ENCODE measurements at places on chromosomes 4 and X.

DNA sequence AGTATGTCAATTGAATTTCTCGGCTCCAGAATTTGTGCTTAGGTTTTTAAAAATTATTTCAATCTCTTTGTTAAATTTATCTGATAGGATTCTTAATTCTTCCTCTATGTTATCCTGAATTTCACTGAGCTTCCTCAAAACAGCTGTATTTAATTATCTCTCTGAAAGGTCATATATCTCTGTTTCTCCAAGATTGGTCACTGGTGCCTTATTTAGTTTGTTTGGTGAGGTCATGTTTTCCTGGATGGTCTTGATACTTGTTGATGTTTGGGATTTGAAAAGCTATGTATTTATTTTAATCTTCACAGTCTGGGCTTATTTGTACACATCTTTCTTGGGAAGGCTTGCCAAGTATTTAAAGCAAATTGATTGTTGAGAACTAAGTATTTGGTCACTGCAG lies 24.7 kb upstream of the HERC3 start:
- DNase-seq: no peak

DNA sequence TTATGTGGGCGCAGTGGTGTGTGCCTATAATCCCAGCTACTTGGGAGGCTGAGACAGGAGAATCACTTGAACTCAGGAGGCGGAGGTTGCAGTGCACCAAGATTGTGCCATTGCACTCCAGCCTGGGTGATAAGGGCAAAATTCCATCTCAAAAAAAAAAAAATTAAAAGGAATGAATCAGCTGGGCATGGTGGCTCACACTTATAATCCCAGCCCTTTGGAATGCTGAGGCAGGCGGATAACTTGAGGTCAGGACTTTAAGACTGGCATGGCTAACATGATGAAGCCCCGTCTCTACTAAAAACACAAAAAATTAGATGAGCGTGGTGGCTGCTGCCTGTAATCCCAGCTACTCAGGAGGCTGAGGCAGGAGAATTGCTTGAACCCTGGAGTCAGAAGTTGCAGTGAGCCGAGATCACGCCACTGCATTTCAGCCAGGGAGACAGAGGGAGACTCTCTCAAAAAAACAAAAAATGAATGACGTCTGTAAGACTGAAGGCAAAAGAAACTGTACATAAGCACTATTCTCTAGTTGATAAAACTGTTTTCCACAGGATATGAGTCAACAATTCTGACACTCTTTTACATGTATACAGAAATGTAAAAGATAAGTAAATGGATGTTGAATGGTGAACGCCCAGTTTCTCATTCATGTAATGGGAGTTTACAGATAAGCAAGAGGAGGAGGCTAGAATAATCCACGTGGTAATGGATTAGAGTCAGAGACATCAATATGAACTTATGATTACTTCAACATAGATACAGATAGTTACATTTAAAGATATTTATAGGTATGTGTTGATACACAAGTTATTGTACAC lies 22.2 kb downstream of the CENPC start:
- no peak for DNase-seq

- DNase-seq: no peak
Observed at GRCh38 chrX:118519411-118520215, 24.0 kb downstream of the DOCK11 start.

DNA sequence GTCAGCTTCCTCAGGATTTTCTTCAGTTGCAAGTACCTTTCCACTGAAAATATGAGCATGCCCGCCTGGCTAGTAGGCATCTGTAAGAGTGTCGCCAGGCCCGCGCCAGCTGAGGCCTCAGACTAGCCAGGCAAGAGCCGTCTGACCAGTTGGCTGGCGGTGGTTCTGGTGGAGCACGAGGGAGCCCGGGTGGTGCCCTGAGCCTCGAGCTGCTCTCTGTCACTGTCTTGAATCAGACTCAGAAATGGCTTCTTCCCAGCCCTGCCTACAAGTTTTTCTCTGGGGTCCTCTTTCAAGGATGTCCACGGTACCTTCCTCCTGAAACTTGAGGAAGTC lies 11.9 kb downstream of the GRPEL1 start:
- no peak for DNase-seq

- DNase-seq: peak; percentile 60
Observed at GRCh38 chr4:16916719-16917337, 18.4 kb upstream of the LDB2 start.

DNA sequence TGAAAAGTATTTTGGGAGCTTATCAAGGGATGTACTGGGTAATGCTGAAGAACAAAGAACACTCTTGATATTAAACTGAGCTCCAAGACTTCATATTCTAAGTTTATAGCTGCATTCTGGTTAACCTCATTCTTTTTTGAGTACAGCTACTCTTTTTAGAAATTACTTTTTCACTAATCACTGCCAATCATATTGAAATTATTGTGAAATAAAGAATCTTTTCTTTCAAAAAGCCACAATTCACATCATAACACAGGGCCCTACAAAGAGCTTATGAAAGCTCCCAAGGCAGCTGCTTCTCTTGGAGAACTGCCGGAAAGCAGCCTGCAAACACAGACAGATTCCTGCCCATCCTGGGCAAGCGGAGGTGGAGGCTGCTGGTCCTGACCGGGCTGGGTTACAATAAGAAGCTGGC lies 121.4 kb downstream of the RNF150 start:
- DNase-seq: no peak

- DNase-seq: no peak
Observed at GRCh38 chrX:12865359-12865758, 1.5 kb upstream of the TLR7 start.

DNA sequence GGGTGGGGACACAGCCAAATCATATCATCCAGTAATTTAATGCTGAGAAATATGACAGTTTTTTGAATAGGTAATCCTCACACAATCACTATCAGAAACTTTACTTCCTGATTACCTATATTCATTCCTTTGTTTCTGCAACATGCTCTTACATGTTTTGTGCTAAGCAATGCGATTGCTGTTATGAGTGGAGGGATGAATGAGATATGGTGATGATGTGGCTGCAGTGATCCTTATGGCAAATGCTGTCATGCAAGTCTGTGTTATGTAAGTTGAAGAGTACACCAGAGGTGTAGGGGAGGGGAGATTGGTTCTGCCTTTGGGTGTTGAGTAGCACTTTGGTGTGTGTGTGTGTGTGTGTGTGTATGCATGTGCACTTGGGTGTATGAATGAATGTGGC lies 14.6 kb downstream of the HERC3 start:
- DNase-seq: no peak

DNA sequence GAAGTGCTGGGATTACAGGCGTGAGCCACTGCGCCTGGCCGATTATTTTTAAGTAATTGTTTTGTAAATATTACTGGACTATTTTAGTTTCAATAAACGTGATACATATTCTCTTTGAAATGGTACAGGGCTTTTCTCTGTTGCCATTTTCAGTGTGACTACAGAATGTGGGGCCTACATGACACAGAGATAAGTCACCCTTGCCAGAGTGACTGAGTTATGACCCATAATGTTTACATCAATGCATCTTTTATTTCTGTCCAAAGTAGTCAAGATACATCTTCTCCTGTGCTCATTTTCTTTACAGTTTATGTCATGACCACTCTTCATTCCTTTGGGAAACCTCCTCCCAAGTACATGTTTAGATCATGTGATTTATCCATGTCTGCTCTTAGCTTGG lies 88.3 kb upstream of the GC start:
- DNase-seq: no peak

GRCh38 chrX:21963731-21964405 lies 23.4 kb downstream of the SMS start:
- no peak for DNase-seq

DNA sequence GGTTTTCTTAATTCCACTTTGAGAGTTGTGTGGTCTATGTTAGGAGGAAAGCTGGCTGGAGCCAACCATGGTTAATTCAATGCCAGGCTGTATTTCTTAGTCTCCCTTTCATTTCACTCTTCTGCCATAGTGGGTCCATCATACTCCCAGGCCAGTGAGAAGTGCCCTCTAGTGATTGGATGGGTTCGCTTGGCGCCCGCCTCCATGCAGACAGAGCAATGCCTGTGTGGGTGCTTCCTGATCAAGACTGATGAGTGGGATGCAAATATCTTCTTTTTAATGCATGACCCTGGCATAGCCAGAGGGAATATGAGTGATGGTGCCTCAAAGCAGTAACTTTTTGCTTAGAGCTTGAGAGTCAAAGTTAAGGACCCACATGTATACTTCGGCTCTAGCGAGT lies 6.4 kb downstream of the BMX start:
- no peak for DNase-seq

DNA sequence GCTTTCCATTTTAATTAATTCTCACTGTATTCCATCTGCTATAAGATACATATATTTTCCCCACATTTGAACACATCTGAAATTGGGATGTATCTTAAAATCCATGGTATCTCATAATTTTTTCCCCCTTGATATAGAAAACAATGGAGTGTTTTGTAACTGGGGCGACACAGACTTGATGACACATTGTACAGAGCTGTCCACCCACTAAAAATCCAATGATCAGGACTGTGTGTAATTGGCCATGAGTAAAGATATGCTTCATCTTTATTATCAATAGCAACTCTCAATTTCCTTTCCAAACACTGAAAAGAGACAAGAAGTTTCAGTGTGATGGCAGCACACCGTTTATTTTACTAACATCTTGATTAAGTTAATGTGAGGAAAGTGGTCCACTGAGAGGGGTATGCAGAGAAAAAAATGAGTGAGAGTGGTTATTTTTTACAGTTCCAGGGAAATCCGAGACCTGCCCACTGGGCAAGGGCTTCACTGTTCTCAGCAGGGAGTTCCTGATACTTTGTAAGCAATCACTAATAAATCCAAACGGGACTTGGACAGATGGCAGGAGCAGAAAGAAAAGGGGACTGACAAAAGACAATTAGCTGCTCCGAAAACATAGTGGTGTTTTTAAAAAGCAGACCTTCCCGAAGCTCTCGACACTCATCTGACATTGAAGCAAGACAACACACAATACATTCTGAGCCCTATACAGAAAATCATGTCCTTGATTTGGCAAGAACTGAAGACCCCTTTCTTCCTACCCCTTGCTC lies 149.4 kb downstream of the TSPAN5 start:
- DNase-seq: no peak

- peak; percentile 38 for DNase-seq
Observed at GRCh38 chr4:152102436-152103000, 341.7 kb upstream of the GATB start.

DNA sequence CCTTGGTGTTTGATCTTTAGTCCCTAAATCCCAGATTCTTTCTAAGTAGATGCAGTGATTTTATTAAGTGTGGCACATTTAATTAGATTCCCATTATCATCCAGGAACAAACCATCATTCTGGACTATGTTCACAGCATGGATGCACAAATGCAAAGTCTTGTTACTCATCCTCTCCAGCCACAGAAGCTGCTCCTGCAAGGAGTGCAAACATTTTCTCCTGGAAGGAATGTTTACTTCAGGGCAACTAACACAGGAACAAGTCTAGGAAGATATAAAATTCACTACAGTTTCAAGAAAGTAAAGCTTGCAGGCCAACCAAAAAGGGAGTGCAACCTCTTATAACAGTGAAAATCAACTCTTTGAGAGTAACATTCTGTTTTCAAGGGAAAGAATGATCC lies 106.0 kb downstream of the IQCM start:
- no peak for DNase-seq

DNA sequence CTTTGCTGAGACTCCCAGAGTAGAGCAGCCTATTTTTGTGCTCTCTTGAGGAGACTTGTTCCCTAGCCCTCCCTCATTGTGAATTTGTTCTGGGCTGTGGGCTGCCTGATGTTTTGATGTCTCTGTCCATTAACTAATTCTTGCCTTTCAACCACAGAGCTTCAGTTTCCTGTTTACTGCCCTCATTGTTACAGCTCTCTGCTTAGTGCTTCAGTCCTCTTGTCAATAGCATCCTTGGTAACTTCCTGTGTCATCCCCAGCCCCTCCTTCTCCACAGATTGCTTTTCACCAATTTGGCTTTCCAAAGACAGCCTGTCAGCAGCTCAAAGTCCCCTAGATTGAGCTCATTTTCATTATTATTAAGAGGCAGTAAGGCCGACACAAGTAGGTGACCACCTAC lies 69.9 kb downstream of the COX7B2 start:
- no peak for DNase-seq

Data from T-helper 1 cell (primary cell).